ENCODE measurements at places on chromosomes 11 and 22.

GRCh38 chr11:94849839-94850238 is 81.7 kb downstream of the AMOTL1 start:
- DNase-seq = no peak

DNA sequence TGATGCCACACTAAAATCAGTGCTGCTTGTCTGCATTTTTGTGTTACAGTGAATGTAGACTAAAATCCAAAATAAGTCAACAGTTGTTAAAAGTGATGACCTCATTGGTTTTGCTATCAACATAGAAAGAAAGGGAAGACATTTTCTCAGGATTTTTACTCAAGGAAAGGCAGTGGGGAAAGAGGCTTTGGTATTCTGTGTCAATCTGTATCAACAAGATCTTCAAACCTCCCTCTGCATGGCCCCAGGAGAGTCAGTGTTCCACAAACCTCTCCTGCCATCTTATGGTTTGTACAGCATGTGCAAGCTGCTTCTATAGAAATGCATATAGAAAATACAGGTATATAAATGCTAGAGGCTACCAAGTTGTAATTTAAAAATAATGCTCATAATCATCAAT is 13.8 kb upstream of the OR51M1 start:
- peak; percentile 11 for DNase-seq

DNA sequence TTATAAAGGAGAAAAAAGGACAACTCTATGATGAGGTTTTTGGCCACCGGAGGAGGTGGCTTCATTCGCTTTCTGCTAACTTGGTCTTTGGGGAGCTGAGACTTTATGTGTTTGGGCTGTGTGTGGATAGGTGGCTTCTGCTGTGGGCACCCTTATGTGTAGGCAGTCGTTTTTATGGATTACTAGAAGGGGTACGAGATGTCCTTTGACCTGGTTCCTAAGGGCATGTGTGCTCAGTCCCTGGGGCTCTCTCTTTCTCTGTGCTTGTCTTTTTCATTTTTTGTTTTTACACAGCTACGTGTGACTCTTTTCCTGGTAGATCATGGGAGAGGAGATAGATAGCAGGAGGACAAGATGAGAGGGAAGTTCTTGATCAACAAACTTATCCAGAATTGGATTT is 93.4 kb downstream of the TEAD1 start:
- no peak for DNase-seq

DNA sequence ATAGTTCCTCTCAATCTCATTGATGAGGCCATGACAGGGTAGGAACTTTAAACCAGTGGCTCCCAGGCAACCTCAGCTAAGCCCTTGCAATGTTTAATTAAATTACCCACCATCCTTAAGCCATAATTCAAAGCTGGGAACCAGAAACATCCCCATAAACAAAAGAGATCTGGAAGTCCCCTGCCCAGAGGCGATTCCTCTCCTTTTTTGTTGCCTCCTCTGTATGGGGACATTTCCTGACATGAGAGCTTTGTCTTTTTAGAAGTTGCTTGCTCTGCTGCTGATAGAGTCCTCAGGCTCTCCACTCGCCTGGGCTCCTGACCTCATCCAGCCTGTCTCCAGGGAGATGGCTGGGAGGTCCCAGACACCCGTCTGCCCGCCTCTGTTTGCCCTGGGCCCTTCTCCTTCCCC is 3.2 kb downstream of the DTX4 start:
- no peak for DNase-seq

DNA sequence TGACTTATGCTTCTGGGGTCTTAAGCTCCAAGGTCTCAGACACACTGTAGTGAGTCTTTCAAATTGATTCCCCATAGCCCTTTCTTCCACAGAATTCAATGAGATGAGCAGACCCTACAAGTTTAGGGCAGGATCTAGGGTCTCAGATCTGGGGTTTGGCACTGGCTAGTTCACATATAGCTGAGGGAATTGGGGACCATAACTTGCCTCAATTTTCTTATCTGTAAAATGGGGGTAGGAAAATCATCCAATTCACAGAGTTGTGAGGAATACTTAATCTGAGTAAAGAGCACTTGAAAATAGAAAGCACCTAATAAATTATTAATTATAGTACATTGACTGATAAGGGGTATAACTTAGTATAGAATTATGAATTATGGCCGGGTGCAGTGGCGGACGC is 5.9 kb upstream of the CCDC117 start:
- DNase-seq = no peak

DNA sequence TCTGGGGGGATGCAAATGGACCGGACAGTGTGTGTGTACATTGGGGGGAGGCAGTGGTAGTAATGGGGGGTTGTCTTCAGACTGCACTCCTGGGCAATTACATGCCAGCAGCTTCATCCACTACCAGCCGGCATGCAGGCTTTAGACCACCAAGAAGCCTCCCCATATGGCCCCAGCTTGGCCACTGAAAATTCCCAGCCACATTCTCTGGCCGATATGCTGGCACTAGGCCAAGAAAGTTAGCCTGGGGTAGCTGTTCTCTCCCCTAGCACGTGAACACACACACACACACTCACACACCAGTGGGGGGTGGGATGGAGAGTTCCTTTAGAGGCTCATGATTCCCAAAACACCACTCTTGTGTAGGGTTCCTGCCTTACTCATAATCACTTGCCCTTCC is 3.6 kb upstream of the ROBO3 start:
- no peak for DNase-seq

- DNase-seq = no peak
Observed at GRCh38 chr11:130819625-130820024, 96.7 kb downstream of the SNX19 start.

DNA sequence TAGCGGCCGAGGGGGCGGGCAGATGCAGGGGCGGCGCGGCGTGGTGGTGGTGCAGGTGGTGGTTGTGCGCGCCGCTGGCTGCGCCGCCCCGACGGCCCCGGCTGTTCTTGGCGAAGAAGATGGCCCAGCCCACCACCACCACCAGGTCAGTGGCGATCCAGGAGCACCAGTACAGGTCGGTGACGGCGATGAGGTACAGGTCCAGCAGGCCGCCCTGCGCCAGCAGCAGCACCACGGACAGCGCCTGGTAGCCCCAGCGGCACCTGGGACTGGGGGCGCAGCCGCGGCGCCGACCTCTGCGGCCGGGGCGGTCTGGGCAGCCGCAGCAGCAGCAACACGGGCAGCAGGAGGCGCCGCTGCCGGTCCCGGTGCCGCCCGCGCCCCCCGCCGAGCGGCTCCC is 879 bp downstream of the TMEM121B start:
- peak; percentile 27 for DNase-seq

GRCh38 chr22:30079952-30080533 is at the start of gene HORMAD2:
Gene HORMAD2, plus strand, starts transcription at chr22:30080464. Its CDS starts 13,489 bp downstream, at chr22:30093953.
- no peak for DNase-seq

DNA sequence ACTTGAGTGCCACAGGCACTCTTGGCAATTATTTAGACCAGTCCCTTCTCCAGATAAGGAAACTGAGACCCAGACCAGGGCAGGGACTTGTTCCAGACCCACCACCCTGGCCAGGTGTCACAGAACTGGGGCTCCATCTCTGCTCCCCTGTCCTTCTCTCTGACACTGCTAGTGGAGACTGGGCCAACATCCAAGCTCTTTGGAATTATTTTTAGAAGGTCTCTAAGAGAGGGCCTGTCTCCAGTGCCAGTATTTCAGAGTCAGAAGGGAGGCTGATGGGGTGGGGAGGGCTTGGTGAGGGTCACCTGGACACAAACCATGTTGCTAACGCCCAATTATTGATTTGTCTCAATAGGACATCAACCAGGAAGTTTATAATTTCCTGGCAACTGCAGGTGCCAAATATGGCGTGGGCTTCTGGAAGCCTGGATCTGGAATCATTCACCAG is 32.7 kb downstream of the POLR3H start:
- DNase-seq = no peak

GRCh38 chr11:119371778-119372182 is 9.7 kb downstream of the USP2 start:
- DNase-seq = peak; percentile 39

GRCh38 chr11:104968355-104968855 is at the start of gene CASP4:
Gene CASP4, minus strand, starts transcription at chr11:104968574. Its CDS starts 49 bp downstream, at chr11:104968525.
- peak; percentile 1 for DNase-seq

DNA sequence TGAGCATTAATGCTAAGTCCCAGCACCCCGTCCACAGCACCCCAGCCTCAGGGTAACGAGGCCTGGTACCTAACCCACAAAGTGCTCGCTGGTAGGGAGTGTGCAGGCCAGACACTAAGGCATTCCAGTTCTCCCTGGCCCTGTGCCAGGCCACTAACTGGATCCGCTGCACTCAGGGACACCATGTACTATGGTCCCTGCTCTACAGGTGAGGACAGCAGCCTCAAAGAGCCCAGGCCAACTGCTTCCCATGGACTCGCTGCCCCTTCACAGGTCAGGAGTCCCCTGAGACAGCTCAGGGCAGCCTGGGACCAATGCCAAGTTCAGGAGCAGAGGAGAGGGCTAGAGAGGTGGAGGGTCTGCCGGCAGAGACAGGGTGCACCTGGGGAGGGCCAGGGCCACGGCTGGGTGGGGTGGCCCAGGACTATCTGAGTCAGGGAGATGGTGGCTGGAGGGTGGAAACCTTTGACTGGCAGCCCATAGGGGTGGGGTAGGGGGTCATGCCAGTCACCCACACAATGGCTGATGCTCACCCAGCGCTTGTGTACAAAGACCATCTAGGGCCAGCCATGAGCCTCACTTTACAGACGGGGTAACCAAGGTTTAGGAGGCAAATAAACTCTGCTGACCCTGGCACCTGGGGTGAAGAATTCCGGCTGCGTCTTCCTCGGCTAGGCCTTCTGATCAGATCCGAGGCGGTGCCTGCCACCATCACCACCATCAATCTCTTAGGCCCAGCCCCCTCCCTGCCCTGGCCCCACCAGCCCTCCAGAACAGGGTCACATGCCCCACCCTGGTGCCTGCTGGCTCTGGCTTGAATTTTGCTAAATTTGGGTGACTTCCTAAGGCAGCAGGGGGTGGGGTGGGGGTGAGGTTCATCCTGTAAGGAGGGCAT is 5.6 kb downstream of the OSBPL5 start:
- no peak for DNase-seq

GRCh38 chr11:130129922-130130321 is 29.7 kb upstream of the ST14 start:
- no peak for DNase-seq

- no peak for DNase-seq
Observed at GRCh38 chr11:37459456-37459855, 861.4 kb upstream of the RAG2 start.

GRCh38 chr22:31650391-31650790 is 11.6 kb downstream of the PISD start:
- DNase-seq = no peak

GRCh38 chr11:76863196-76863777 is 2.6 kb downstream of the ACER3 start:
- DNase-seq = no peak

DNA sequence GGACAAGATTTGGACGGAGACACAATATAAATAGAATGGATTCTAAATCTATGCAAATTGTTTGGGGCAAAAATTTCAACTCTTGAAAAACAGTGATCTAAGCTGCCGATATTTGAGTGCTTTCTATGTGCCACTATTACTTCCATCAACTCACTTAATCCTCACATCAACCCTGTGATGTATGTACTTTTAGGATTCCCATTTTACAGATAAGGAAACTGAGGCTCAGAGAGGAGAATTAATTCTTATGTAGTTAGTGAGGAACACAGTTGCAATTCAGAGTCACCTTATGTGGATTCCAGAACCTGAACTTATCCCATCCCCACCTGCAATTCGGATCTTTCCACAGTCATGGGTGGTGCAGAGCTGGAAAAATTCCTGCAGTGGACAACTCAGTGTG is 60.3 kb downstream of the TSPAN18 start:
- no peak for DNase-seq

GRCh38 chr11:72069787-72070251 is 10.5 kb downstream of the NUMA1 start:
- DNase-seq = peak; percentile 59

DNA sequence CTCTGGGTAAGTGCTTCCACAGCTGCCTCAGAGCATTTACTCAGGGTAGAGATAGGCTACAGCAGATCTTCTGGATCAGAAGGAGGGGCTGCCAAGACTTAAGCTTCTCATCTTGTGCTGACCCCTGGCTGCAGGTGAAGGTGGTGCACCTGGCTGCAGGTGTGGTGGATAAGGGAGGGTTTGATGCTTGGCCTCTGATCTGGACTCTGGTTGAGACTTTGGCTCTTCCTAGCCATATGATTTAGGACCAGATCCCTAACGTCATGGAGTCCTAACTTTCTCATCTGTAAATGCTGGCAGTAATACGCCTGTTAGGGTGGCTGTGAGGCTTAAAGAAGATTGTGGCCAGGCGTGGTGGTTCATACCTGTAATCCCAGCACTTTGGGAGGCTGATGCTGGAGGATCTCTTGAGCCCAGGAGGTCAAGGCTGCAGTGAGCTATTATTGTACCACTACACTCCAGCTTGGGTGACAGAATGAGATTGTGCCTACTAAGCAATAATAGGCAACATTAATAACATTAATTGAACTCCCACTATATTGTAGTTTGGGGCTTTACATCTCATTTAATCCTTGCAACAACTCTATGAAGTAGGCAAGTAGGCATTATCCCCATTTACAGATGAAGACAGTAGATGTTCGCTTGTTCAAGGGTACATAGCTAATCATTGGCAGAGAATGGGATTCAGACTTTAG is 10.7 kb downstream of the DTX4 start:
- DNase-seq = no peak

GRCh38 chr11:76228071-76228874 is 22.0 kb upstream of the WNT11 start:
- DNase-seq = no peak

DNA sequence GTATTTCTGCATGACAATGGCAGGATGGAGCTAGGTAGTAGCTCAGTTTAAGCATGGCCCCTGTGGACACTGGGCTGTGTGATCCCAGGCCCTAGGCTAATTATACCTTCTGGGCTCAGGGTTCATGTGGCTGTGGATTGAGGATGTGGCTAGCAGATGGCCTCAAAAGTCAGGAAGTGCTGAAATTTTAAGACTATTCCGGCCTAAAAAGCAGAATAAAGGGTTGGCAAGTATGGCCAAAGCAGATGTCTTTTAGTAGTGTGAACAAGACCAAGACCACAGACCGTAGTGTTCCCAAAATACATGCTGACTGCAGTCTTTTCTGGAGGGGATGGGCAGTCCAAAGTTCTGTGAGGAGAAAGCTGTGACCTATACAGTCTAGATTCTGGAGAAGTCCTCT is 115.7 kb upstream of the RAG2 start:
- no peak for DNase-seq

DNA sequence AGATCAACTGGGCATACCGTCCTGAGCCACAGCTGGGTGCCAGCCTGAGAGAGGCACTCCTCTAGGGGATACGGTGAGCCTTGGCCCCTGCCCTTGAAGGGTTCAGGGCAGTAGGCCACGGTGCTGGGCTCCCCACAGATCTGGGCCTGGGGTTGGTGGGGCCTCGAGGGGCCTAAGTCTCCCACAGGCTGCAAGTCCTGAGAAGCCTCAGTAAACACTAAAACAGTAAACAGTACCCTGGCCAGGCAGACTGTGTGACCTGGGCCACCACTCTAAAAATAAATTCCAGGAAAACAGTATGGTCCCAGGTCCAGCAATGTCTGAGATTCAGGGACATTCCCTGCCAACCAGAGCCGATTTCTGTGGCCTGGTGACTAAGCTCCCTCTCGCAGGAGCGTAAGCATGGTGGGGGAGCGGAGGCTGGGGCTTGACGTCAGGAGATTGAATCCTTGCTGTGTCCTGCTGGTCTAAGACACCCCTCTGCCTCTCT is 2.3 kb upstream of the RHOD start:
- peak; percentile 80 for DNase-seq

All from A549 (cell line).